ENCODE measurements at places on chromosomes 2 and 18.

DNA sequence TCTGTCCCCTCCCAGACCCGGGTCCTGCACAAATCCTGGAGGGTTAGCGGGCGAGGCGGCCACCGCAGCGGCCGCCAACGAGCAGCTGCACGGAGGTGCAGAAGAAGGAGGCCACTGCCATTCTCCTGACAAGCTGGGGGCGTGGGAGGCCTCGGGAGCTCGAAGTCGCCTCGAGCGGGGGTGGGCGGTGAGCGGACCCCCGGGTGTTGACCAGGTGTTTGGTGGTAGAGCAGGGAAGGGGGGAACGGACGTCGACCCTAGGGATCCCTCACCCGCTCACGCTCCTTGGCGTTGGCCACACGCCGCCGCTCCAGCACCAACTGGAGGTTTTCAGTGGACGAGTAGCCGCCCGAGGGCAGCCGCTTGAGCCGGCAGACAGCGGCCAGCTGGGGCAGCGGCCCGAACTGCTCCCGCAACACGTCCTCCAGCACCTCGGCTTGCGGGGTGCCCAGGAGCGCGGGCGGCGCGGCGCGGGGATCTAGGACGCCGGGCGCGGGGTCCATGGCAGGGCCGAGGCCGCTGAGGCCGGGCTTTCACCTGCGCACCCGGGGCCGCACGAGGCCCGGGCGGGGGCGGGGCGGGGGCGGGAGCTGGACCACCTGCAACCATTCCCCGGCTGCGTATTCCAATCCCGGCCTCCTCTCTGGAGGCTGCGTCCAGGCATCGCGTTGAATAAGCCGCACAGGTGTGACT, at the start of gene FIGLA:
Gene FIGLA (minus strand): TSS at position 508 of the 693 bp plus-strand sequence. CDS start 5 bp downstream, at position 503.
- DNase-seq = no peak

DNA sequence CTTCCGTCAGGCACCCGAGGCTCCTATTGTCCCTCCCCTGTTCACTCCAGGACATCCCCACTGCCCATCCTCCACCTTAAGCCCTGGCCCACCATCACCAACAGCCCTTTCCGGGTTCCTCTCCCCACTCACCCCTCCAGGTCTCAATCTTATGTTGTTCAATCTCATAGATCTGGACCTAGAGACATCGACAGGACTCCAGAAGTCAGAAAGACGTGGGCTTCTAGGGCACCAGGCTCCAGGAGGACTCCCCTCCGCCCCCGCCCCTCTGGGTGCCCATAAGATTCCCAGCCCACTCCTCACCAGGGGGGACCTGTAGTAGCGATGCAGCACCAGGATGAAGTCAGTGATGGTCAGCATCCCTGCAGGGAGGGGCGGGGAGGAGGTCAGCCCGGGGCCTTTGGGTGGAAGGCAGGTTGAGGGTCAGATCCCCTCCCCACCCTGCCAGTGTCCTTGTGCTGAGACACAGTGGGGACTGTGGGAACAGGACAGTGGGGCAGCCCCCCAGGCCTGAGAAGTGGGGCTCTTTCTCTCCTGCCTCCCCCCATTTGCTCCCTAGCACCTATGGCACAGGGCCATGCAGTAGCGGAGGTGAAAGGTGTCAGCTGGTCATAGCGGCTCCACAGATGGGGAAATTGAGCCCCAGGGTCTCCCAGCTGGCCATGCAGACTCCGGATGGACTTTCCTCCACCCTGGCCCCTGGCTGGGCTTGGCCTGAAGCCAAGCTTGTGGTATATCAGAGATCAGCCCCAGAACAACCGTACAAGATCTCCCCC, 3.7 kb downstream of the PRKAG3 start:
- no peak for DNase-seq

GRCh38 chr2:203898657-203899056, 31.1 kb downstream of the CTLA4 start:
- no peak for DNase-seq

DNA sequence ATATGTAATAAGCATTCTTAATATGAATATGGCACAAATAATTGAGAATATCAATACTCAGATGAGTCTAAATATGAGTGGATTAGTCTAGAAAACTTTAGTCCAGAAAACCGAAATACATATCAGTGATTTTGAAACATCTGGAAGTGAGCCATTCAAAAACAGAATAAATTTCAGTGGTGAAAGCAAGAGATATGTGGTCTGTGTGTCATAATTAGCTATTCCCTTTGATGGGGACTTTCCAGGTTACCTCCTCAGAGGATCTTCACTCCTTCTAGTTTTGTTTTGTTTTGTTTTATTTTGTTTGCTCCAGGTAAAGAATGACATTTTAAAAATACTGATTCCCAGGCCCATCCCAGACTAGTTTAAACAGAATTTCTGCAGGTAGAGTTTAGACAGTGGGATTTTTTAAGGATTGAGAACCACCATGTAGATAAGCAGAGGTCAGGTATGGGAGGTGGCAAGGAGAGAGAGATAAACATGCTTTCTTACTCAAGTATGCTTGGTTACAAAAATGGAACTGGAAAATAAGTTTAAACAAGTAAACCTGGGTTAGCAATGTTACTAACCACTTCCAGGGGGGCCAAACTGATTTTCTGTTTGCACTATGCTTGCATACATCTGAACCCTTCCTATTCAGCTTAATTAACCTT, 70.7 kb downstream of the NABP1 start:
- no peak for DNase-seq

GRCh38 chr2:48423376-48423775, 106.6 kb upstream of the STON1 start:
- no peak for DNase-seq

DNA sequence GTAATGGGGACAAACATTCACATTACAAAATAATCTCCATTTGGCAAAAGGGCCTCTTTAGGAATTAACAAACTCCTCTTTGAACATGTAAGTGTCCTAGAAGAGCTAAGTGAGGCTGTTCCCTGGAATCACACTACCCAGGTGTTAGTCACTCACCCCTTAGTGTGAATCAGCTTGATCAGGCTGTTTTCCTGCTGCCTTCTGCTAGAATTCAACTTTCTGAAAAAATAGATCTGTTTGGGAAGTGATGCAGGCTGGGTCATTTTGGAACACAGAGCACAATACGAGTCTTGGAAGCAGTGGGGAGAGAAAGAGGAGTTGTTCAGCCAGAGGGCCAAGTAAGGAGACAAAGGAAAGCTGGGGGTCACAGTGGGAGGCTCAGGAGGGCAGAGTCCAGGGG, 40.0 kb downstream of the TTC32 start:
- no peak for DNase-seq

- no peak for DNase-seq
These were observed 35.9 kb downstream of the NABP1 start for GRCh38 chr2:191713837-191714236.

DNA sequence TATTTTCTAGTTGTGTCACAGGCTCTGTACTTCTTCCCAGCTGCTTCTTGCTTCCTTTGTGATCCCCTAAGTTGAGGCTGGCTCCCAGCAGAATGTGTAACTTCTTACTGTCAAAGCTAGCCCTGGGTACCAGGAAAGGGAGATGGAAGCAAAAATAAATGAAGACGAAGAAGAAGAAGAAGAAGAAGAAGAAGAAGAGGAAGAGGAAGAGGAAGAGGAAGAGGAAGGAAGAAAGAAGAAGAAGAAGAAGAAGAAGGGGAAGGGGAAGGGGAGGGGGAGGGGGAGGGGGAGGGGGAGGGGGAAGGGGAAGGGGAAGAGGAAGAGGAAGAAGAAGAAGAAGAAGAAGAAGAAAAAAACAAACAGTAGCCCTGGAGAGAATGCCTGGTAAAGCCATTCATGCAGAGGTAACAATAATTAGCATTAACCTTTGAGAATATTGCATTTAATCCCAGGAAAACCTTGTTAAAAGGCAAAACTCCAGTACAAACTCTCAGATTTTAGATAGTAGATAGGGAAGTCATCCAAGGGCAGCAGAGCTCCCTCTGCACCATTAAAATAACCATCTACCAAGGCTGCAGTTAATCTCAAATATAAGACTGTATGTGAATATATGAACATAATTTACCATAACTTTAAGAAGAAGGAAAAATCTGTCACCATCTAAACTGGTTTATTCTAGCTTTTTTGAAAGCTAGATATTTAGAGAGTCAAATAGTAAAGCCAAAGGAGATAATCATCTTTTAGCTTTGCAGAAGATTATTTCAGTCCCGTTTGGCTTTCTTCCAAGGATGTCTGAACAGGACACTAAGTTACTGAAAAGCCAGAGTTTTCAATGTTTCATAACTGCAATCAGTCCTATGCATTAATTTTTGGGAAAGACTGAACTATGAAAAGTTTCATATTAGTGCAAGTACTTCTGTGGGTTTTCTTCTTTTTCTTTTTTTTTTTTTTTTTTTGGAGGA, 44.3 kb upstream of the FBXO11 start:
- DNase-seq = no peak

DNA sequence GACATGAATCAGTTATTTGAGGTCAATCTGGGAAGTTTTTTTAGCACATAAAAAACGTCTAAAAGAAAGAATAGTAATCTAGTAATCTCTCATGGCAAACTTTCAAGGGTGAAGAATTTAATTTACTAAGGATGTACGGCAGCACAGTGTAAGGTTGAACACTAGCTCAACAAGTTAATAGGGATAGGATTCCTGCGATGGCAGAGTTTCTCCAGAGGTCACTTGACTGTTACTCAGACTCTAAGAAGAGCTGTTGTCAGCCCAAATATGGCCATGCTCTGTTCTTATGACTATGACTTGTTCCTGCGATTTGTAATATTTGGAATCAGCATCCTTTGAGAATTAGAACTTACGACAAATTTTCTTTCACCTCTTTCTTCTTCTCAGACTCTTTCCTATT, 553.3 kb upstream of the TNP1 start:
- no peak for DNase-seq

- DNase-seq = no peak
These were observed 327.6 kb downstream of the TDRD15 start for GRCh38 chr2:21451403-21451802.

DNA sequence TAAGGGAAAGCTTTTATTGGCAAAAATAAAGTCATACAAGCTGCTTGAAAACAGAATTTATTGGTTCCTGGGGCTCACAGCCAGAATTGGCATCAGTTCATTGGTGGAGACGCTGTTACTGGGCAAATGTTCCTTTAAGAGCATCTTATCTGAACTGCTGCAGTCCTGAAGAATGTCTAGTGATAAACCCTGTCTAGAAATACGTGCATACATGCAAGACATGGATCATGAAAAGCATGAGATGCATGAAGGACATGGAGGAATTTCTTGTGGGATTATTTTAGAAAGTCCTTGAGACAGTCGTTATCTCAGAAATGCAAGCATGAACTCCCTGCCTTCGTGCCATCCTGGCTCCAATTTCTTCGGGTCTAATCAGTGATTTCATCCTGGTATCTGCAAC, 32.5 kb upstream of the FHOD3 start:
- no peak for DNase-seq

GRCh38 chr18:45825258-45826044, at the start of gene SIGLEC15:
TSS of gene SIGLEC15 (plus strand) at chr18:45825675. CDS start at chr18:45825729, 54 bp downstream.
- DNase-seq = no peak

DNA sequence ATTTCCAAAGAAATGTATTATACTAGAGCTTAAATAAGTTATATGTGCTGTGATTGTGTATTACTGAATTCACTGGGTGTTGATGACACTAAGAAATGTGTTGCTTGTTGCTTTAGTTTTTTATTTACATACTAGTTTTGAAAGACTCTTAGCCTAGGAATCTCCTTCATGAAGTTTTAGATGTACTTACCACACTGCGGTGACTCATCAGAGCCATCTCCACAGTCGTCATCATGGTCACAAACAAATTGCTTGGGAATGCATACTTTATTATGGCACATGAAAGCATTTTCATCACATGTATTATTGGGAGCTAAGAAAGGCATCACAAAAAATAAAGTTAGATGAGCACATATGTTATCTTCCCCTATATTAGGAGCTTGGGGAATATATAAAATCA, 1624.2 kb downstream of the LRP1B start:
- no peak for DNase-seq

- DNase-seq = no peak
These were observed 17.2 kb upstream of the ASXL3 start for GRCh38 chr18:33560686-33561370.

DNA sequence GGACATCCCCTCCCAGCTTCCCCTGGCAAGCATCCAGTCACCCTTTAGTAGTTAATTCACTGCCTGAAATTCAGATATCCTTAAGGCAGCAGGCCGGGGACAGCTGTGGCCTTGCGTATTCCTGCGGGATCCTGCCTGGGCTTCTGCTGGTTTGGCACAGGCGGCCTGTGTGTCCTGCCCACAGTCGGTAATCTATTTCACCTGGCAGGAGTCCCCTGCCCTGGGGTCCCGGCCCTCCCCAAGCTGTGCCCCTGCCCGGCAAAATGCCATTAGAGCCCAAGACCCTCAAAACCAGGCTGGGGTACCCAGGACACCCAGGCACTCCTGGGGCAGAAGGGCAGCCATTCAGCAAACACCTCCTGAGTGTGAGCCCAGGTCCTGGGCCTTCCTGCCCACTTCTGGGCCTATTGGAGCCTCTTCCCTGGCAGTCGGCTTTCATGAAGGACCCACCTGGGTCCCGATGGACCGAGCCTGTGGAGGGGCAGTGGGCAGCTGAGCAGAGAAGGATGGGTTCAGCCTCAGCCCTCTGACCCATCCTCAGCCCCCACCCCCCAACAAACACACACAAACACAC, 11.6 kb downstream of the CROCC2 start:
- DNase-seq = no peak

DNA sequence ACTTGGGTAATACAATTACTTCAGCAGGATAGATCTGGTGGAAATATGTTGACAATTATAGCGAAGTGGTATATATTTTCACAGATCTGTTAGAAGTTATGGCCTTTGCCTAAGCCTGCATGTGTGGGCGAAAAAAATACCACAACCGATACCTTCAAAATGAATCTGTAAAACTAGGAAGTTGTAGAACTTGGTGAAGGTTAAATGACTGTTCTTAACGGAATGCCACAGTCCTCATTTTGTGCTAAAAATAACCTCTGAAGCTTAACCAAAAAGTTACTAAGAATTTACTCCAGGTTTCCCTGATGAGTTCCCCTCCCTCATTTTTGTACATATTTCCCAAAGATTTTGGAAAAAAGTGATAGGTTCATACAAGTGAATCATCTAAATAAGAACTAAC, 550.7 kb downstream of the THSD7B start:
- no peak for DNase-seq

DNA sequence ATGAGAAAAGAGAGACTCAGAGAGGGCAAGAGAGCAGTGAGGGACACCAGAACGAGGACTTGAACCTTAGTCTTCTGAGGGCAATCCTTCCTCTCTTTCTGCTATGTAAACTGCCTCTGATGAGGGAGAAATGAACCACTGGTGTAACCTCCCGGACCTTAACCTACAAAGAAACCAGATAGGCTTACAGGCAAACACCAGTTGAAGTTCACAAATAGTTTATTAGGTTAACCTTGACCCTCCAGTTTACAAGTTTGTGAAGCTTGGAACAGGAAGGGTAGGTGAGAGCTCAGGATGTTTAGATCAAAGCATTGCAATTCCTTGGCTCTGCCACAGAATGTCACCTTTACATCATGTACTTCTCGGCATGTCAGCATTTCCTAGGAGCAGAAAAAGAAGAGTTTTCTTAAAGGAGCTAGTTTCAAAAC, 486.4 kb upstream of the SPRED2 start:
- DNase-seq = no peak

GRCh38 chr2:140205093-140205492, 1424.9 kb upstream of the NXPH2 start:
- no peak for DNase-seq

All from NCI-H1694 (cell line).